NB4 (cell line): ENCODE measurements at places on chromosomes 11 and 22.

GRCh38 chr11:76621868-76622267, 48.7 kb downstream of the LRRC32 start:
- no peak for DNase-seq

DNA sequence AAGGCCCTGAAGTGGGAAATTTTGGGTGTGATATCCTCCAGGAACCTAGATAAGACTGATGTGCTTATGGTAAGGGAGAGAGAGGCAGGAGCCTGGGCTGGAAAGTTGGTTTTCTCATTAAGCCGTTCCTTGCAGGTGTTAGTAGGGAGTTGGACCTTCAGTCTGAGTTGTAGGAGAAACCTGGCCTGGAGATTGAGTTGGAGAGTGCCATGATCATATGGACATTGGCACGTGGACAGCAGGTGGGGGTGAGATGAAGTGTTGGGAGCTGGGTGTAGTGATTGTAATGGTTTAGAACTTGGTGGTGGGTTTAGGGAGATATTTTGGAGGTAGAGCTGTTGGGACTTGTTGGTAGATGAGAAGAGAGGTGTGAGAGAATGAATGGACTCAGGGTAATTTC, 4.9 kb downstream of the PPP6R2 start:
- DNase-seq, result no peak

DNA sequence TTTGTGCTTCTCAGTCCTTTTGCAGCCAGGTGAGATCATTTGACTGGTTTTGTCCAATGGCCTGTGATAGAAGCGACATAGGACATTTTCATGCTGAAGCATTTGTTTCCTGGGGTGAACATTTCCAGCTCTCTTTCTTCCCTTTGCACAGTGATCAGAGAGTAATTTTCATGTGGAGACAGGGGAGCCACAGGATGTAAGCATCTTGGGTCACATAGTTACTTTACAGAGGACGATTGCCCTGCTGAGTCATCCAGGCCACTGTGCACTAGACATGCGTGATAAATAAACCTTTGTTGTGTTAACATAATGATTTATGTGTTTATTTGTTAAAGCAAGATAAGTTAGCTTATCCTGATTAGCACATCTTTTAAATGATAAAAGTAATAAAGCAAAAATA, 263.5 kb upstream of the CCDC179 start:
- no peak for DNase-seq

GRCh38 chr11:65432686-65433582, 10.3 kb downstream of the NEAT1 start:
- DNase-seq, result peak; percentile 64

DNA sequence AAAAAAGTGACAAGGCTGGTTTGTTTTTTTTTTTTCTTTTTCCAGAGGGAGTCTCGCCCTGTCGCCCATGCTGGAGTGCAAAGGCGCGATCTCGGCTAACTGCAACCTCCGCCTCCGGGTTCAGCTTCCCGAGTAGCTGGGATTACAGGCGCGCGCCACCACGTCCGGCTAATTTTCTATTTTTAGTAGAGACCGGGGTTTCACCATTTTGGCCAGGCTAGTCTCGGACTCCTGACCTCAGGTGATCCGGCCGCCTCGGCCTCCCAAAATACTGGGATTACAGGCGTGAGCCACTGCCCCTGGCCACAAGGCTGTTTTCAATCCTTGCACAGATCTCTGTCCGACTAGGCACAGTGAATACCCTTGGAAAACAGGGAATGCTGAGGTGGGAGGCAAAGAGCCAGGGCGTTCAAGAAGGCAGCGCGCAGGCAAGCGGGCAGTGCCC, 566 bp downstream of the ATP6V1E1 start:
- DNase-seq, result no peak

DNA sequence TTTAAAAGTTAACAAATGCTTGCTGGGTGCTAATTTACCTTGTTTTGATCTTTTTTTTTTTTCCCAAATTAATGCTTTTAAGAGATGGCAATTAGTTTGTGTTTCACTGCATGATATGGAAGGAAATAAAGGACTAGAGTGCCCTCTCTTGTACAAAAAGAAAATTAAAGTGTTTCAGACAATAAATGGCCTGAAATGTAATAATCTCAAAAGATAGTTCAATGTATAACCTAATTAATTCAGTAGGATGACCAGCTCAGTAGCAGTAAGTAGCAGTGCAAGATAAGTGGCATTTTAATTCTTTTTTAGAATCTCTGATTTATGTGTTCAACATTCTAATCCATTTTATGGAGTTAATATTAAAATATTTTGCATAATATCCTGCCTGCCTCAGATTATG, 39.9 kb upstream of the MYO18B start:
- DNase-seq, result peak; percentile 31

GRCh38 chr22:27651486-27651885, 150.1 kb downstream of the MN1 start:
- no peak for DNase-seq

DNA sequence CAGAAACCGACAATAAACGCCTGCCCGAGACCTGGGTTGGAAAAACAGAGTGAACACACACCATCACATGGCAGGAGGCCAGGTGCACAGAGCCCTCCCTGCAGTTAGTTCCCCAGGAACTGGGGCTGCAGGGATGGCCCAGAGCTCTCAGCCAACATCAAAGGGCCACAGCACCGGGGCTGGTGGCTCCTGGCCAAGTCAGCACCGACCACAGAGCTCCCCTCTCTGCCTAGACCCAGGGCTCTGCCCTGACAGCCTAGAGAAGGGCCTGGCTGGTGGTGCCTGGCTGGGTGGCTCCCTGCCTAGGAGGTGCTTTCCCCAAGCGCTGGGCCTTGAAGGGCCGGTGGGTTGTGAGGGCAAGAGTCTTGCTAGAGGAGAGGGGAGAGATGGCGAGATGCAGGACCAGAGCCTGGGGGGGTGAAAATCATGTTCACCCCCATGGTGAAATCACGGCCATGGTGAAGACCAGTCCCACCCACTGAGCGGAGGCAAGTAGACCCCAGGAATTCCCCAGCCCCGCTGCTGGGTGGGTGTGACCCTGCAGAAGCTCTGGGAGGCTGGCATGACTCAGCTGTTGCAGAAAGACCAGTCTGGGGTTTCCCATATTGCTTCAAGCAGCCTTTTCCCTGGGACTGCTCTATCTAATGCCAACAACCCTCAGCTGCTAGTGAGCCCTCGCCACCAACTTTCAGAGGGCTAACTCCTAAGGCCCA, 7.2 kb upstream of the BID start:
- DNase-seq, result peak; percentile 73

DNA sequence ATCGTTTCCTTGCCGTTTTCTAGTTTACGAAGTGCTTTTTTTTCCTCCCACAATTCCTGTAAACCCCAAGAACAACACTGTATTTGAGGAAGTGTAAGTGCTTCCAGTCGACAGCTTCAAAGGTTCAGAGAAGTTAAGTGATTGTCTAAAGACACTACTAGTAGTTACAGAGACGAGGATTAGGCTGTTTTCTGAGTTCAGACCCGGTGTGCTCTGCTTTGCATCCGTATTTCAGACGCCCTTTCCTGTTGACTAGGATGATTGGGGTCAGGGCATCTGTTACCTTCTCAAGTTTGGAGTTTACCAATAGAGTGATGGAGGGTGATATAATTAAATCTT, 430 bp downstream of the CLP1 start:
- DNase-seq, result no peak

DNA sequence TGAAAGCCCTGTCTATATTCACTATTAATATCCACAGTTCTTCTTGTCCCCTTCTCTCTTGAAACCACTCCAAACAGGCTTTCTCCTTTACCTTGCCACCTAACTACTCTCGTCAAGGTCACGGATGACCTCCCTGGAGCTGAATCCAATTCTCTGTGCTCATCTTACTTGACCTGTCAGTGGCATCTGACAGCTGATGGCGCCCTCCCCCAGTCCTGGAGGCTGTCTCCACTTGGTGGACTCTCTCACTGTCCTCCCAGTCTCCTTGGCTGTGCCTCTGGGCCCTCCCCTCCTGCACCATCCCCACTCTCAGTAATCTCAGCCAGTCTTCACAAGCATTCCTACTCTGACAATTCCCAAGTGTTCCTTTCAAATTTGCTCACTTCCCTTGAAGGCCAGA, 8.7 kb downstream of the TNKS1BP1 start:
- no peak for DNase-seq

DNA sequence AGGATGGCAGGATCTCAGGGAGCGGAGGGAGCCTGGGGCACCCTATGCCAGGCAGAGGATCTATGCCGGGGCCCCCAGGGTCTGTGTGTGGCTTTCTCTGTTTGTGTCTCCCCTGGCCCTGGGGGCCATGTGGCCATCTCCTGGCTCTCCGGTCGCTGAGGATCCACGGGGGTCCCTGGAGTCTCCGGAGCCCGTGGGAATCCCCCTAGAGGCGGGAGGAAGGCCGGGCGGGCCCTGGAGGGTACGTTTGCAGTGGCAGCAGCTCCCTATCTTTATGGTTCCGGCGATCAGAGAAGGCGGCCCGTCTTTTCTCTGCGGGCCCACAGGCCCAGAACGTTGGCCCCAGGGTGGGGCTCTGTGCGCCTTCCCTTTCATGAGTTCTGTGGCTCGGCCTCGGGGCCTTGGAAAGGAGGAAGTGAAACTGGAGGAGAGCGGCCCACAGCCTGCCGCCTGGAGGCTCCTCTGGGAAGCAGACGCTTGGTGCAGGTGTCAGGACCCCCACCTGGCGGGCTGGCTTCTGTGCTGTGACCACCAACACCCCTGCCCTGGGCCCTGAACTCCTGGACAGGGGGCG, 82.1 kb downstream of the KCNQ1 start:
- DNase-seq, result peak; percentile 85

DNA sequence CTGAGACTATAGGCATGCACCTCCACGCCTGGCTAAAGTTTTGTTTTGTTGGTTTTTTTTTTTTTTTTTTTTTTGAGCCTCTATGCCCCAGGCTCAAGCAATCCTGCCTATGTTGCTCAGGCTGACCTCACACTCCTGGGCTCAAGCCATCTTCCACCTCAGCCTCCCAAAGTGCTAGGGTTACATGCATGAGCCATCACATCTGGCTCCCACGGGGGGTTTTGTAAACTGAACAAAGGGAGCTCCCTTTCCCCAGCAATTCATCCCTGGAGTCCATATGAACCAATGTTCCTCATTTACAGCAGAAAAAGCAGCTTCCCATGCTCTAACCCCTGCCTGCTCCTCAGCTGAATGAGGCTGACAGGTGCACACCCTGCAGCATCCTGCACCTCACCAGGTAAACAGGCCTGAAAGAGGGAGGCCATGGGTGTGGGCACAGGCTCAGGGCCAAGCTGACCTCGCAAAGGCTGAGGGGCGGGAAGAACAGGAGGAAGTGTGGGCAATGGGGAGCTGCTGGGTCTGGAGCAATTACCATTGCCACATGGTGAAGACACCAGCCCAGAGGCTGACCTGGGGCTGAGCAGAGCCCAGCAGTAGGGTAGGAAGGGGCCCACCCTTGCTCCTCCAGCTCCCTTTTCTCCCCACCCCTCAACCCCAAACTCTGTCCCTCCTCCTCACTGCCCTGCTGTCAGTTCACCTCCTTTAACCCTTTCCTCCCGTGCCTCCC, 58.2 kb downstream of the RBX1 start:
- peak; percentile 97 for DNase-seq

DNA sequence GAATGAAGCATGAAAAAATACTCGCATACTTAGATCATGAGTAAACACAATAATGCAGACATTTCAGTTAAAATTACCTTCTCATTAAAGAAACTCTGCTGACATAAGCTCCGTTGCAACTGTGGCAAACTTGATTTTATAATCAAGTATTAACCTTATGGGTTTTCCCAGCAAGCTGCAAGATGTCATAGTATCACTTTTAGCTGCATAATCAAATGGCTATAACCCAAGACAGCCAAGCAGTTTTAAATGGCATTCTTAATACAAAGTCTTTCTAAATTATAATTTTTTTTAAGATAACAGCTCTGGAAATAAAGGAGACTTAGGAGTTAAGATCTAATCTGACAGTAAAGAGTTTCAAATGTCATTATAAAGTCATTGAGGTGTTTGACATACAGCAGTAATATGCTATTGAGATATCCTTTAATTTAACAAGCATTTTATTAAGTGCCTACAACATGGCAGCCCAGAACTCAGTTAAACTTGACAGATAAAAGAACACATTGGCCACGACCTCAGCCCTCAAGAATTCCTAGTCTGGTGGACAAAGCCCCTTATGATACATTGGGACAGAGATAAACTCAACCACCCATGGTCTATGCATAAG, 163.1 kb upstream of the FAT3 start:
- no peak for DNase-seq

GRCh38 chr22:28269277-28269676, 350.2 kb upstream of the PITPNB start:
- no peak for DNase-seq

DNA sequence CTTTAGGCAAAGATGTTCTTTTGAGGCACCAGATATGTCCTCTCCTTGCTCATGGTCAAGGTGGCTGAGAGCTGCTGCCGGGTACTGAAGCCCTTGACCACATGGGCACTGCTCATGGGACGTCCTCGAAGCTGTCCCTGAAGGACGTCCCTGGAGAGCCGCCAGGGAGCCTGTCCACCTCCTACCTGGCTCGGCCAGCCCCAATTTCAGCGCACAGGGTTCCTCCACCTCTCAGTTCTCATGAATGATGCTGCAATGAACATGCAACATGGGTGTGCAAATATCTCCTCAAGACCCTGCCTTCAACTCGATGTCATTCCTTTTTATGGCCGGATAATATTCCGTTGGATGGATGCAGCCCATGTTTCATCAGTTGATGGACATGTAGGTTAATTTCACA, 24.4 kb upstream of the TOLLIP start:
- DNase-seq, result no peak
